ENCODE measurements at places on chromosomes 5 and 9. TPM values are rescaled to one million over a fixed set of nuclear protein-coding genes. Genes with fewer than 3 reads are reported as not detected.

The PIP5K1B gene
- total RNA-seq = not detected

The FBP1 gene
- not detected for total RNA-seq

The EMB gene
- total RNA-seq = 5.8 TPM

The ACOT12 gene
- total RNA-seq = not detected

The OR1N2 gene
- not detected for total RNA-seq

The NUTM2F gene
- not detected for total RNA-seq

The C1QTNF3 gene
- total RNA-seq = 0.09 TPM
